ENCODE measurements at places on chromosomes 16 and 17.

DNA sequence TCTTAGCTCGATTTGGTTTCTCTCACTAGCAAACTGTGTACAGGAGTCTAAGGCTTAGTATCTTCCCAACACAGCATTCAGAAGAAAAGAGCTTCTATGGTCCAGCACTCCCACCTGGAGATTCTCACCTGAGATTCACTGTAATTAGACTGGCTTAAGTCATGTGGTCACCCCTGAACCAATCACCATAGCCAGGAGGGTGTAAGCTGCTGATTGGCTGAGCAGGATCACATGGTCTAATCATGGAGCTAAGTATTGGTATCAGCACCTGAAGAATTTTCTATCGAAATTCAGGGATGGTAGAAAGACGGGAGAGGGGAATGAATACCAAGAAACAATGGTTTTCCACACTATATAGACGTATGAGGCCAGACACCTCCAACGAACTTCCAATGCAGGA lies 359.8 kb upstream of the ERCC4 start:
- DNase-seq = no peak

DNA sequence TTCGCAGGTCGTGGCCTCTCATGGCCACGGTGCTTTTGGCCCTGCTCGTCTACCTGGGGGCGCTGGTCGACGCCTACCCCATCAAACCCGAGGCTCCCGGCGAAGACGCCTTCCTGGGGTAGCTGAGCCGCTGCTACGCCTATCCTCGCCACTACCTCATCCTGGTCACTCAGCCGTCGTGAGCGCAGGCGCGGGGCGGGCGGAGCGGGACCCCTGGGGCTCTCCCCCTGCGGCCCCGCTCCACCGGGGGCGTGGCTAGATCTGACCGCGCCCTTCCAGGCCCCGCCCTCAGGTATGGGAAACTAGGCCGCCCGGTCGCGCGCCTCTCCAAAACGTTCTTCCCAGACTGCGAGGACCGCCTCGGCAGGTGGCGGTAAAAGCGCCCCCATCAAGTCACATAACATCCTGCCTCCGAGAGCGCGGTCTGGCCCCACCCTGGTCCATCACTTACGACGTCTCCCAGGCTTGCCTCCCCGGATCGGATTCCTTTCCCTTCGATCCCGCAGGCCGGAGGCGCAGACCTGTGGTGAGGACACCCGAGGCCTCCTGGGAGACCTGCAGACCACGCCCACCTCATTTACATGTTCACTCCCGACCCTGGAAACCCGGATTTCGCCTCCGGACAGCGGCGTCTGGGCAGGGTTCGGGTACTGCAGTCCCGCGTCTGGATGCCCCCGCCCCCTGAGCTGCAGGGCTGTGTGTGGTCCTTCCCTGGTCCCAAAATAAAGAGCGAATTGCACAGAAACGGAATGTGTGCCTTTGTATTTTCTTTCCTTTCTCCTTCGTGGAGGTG lies 91.5 kb upstream of the TMEM97 start:
- no peak for DNase-seq

DNA sequence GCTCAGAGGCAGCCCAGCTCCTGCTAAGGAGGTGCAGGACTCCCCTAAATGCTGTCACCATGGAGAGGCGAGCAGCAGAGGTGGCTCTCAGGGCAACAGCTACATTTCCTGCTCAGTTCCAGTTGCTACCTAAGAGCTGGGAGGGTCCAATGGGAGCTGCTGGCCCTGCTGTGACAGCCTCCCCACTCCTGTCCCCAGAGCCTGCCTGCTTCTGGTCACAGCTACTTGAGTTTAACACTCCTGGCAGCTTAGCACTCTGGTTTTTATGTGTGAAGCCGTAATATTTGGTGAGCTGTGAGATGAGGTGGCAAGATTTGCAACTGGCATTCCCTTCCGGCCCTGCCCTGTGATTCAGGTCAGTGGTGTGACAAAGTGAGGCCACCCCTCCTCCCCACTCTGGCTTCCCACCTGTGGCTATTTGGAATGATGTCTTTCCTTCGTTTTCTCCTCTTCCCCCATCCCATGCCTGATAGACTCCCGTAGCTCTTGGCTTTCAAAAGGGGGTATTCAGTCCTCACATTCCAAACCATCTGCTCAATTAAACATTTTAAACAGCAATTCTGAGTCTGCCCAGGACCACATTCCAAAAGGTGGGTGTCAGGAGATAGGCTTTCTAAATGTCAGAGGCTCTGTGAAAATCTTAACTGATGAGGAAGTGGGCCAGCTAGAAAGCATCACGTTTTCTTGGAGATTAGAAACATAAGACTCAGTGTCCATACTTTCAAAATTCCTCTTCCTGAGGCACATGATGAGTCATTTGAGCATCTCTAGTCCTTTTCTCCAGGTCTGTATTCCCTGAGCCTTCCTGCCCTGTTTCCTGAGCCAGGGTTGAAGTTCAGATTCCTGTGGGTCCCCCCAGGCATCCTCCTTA lies 42.6 kb upstream of the SKAP1 start:
- DNase-seq = no peak

- peak; percentile 47 for DNase-seq
Observed at GRCh38 chr16:72961115-72961832, 86.7 kb downstream of the ZFHX3 start.

DNA sequence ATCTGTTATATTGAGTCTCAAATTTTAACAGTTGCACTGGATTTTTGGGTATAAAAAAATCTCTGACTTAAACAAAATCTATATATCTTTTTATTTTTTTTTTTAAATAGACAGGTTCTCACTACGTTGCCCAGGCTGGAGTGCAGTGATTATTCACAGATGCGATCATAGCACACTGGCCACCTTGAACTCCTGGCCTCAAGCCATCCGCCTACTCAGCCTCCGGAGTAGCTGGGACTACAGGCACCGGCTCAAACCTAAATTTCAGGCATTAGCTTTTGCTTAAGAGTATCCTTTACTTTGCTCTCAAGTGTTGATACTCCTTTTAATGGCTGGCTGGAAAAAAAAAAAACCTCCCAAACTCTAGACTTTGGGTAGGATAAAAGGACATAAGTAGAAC lies 61.6 kb downstream of the RPGRIP1L start:
- DNase-seq = no peak

GRCh38 chr16:78195797-78196196 lies 96.3 kb downstream of the WWOX start:
- DNase-seq = no peak

- DNase-seq = peak; percentile 86
Observed at GRCh38 chr17:62968445-62968923, 2.4 kb downstream of the TANC2 start.

GRCh38 chr17:54967621-54968261 lies 713 bp downstream of the COX11 start:
- DNase-seq = peak; percentile 31

- peak; percentile 73 for DNase-seq
Observed at GRCh38 chr16:54931120-54932014, 702 bp downstream of the IRX5 start.

DNA sequence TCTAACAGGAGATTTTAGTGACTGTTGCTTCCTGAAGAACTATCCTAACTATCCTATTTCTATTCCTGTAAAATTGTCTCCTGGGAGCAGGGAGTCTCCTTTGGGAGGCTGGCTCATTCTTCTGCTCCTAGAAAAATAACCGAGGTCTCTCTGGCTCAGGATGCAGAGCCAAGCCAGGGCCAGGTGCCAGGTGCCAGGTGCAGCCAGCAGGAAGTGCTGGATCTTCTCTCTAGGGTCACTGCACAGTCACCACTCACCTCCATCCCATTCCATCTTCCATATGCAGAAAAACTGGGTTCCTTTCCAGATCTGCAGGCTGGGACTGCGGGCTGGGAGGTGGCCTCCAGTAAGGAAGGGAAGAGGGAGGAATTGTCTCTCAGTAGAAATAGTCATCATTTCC lies 3.8 kb upstream of the TMC7 start:
- DNase-seq = no peak

DNA sequence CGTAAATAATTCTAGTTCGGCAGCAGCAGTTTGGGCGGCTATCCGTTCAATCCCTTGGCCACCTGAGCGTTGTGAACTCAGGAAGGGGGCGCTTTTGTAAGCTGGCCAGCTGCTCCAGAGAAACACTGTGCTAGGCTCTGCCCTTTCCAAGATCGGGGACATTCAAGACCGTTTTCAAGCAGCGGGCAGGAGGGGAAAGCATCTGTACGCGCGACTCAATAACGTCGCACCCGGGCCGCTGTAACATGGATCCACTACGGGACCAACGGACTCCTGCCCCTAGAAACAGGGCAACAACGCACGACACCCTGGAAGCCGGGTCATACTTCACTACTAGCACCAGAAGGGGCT lies 463 bp downstream of the TOP2A start:
- DNase-seq = peak; percentile 66

DNA sequence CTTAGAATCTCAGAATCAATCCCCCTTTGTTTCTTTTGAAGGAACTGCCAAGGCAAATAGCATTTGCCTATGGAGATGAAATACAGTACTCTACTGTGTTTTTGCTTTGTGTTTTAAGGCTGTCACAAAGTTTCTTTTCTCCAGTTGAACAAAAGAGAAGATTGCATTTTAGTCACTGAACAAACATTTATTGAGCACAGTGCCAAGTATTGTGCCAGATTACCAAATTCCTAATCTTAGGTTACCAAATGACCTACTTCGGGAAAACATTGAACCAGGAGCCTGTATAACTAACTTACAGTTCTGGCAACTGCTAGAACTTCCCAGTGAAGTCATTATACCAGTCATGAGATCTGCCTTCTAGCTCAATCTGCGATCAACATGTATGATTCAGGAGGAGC lies 3.0 kb upstream of the UBB start:
- DNase-seq = no peak

- DNase-seq = peak; percentile 16
Observed at GRCh38 chr16:21283521-21284289, 5.6 kb upstream of the CRYM start.

DNA sequence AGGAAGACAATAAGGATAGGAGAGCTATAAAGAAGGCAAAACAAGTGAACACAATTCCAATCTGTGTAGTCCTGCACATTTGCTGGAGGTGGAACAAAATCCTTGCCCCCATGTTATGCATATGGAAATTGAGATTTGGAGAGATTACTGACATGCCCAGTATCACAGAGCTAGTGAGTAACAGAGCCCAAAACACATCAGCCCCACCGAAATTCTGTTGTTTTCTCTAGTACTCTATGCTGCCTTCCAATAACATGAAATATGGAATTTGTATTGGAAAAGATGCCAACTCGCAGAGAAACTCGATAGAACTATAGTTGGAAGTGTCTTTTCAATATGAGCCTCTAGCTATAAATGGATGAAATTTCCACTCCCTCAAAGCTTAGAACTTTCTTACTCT lies 456.6 kb downstream of the CDH13 start:
- no peak for DNase-seq

DNA sequence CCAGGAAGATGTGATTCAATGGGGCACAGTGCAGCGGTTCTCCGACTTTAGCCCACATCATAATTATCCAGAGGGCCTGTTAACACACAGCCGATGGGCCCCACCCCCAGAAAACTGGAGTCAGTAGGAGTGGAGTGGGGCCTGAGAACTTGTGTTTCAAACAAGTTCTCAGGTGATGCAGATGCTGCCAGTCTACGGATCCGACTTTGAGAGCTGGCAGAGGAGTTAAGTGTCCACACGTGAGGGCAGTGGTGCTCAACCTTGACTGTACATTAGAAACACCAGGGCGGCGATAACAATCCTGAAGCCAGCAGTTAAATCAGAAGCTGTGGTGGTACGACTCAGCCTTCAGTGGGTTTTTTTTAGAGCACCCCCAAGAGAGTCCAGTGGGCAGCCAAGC lies 75.0 kb downstream of the GPRC5B start:
- DNase-seq = peak; percentile 11

GRCh38 chr16:72240466-72240865 lies 68.5 kb upstream of the PMFBP1 start:
- DNase-seq = no peak

DNA sequence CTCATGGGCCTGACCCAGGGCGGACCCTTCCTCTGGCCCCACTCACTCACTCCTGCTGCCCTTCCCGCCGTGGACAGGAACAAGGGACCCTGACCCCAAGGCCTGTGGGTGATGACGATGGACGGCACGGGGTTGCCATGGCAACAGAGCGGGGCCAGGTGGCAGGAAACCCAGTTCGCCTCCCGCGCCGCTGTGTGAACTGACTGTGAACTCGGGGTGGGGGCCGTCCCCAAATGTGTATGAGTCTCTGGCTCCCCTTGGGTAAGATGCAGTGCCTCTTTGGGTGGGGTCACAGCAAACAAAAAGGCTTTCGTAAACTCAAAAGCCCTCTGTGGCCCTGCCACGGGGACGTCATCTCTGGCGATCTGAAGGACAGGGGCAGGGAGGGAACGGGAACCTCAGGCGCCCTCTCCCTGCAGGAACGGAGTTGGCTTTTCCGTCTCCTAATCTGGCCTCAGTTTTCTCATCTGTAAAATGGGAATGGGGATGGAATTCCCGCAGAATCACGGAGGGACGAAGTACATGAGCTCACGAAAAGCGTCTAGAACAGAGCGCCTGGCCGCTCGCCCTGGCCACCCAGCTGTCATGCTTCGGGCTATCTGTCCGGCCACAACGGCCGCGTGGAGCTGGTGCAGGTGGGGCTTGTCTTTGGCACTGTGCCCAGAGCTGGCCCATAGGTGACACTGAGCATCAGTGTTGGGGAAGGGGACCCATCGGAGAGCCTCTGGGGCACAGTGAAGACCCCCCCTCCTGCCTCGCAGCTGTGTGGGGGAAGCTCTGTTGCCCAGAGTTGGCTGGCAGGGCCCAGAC lies 44.9 kb upstream of the PABPN1L start:
- no peak for DNase-seq

DNA sequence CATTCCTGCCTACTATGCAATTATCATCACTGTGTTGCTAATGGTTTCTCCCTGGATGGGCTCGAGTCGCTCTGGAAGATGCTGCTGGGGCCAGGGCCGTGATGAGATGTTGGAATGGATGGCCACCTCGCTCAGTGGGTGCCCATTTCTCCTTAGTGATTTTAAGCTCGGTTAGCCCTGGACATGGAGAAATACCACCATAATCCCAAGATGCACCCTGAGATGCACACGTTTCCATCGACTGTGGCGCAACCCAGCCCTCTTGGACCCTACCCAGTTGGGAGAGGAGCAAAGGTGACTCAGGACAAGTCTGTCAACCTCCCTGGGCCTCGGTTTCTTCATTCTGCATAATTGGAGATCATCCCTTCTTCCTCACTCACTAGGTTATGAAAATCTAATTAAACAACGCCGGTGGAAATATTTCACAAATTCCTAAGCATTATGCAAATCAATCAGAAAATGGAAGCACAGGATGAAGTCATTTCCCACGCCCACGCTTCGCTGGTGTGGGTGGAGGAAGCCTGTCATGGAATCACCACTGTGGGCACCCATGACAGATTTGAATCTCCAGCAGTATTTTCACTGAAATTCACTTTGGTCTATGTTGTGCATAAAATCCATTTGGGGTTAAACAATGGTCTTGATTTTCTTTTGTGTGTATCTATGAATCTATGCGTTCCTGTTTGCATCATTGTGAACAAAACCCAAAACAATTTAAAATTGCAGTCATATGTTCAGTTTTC lies 195.2 kb downstream of the AXIN2 start:
- no peak for DNase-seq
